Colonic mucosa (tissue), 4 donors: ENCODE measurements at places on chromosomes 1 and 21. TPM values are rescaled to one million over a fixed set of nuclear protein-coding genes. Genes with fewer than 3 reads are reported as not detected.

The EXTL1 gene
- 0.05 TPM for total RNA-seq

The RSPO1 gene
- total RNA-seq: 0.32 TPM

The AGO3 gene
- 16.7 TPM for total RNA-seq

The HAO2 gene
- total RNA-seq: not detected

The BTF3L4 gene
- total RNA-seq: 23.4 TPM

The PIGR gene
- total RNA-seq: 7,504 TPM

The KRTAP21-2 gene
- not detected for total RNA-seq

The MSH4 gene
- total RNA-seq: 0.20 TPM

The TSPAN1 gene
- 1,021 TPM for total RNA-seq

The NHLH1 gene
- total RNA-seq: not detected

The LCE1A gene
- not detected for total RNA-seq

The ZNF436 gene
- 13.9 TPM for total RNA-seq

The CEP350 gene
- total RNA-seq: 34.7 TPM

The CYP4A11 gene
- 0.57 TPM for total RNA-seq

The CFHR4 gene
- total RNA-seq: not detected

The TMEM269 gene
- total RNA-seq: 0.10 TPM

The C1QC gene
- 45.4 TPM for total RNA-seq

The HCRTR1 gene
- total RNA-seq: not detected

The SFN gene
- total RNA-seq: 253 TPM

The MANEAL gene
- total RNA-seq: 18.2 TPM

The NIBAN1 gene
- 3.8 TPM for total RNA-seq

The IL19 gene
- not detected for total RNA-seq

The CLDN17 gene
- total RNA-seq: not detected

The LCK gene
- total RNA-seq: 3.7 TPM

The FALEC gene
- total RNA-seq: not detected

The CHODL gene
- total RNA-seq: 0.52 TPM

The ATP5PB gene
- total RNA-seq: 488 TPM

The P3R3URF gene
- total RNA-seq: not detected

The OR2T29 gene
- total RNA-seq: not detected

The C8B gene
- not detected for total RNA-seq

The LCE1B gene
- not detected for total RNA-seq

The OR2T1 gene
- total RNA-seq: not detected

The HMGN2 gene
- 758 TPM for total RNA-seq

The MYBPH gene
- not detected for total RNA-seq

The RFX5 gene
- 44.1 TPM for total RNA-seq
